Activated gamma-delta T cell treated with Interleukin-2 at 50 U/mL for 16 hours (primary cell): ENCODE measurements at places on chromosomes 3 and 15.

- no peak for DNase-seq
These were observed 6.4 kb downstream of the DNAJC19 start for GRCh38 chr3:180983136-180983535.

DNA sequence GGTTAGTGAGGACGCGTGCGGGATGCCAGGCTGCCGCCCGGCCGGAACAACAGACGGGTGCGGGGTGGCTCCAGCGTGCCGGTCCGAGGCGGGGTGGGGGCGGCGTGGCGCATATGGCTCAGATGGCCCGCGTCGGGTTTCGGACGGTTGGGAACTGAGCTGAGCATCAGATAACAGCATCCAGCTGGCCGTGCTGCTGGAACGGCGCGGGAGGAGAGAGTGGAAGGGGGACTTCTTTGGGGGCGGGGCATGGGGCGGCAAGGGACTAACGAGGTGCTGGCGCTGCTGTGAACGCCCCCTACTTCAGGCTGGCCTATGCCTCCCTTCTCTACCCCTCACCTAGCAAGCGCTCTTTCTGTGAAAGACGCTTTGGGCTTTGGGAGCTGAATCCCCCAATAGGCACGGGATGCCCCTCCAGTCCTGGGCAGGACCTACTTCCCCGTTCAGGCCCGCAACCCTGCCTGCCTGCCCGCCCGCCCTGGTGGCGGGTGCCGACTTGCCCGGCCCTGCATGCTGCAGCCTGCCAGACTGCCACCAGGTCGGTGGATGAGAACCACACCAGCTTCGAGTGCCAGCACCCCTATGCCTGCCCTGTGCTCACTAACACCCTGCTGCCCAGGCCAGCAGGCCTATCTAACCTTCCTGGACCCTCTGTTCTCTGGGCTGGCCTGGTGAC is 542 bp downstream of the INKA1 start:
- DNase-seq: peak; percentile 42

GRCh38 chr15:89412905-89413411 is 78.3 kb upstream of the POLG start:
- no peak for DNase-seq

DNA sequence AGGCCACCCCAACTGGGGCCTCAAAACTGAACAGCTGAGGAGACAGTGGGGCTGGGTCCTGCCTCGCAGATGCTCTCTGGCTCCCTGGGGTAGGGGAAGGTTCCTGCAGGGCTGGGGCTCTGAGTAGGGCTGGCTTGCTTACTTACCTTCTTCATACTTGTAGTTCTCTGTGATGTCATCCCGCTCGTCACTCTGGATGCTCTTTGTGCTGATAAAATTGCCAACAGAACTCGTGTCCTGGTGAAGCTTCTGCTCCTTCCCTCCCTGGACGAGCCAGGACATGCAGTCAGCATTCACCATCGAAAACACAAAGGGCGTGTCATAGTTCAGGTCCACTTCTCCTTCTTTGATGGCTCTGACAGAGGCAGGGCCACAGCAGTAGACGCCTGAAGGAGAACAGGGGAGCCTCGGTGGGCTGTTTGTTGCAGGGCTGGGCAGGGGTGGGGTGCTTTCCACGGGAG is 17.9 kb upstream of the EPB42 start:
- no peak for DNase-seq

DNA sequence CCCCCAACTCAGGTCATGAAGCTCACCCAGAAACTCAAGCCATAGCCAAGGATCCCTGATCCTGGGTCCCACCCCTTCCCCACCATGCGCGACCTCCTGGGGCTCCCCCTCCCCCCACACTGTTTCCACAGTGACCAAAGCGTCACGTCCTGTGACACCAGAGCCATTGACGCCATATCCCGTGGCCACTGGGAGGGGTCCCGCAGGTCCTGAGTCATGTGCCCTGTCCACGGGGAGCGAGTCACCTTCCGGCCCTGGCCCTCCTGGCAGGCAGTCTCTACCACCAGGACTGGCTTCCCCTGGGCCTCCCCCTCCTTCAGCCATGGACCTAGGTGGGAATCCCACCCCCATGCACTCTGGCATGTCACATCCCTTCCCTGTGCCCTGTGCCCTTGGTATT is 15.6 kb downstream of the SEMA3F start:
- DNase-seq: no peak

- no peak for DNase-seq
These were observed at the start of gene FAM3D for GRCh38 chr3:58666683-58667082. Gene FAM3D (minus strand): TSS chr3:58666774. CDS start chr3:58655563, 11,211 bp downstream.

- no peak for DNase-seq
These were observed 284.8 kb upstream of the ARL6 start for GRCh38 chr3:97479740-97480139.

- DNase-seq: no peak
These were observed 107.2 kb upstream of the LRRC3B start for GRCh38 chr3:26515351-26515750.

- no peak for DNase-seq
These were observed 47.8 kb upstream of the USP50 start for GRCh38 chr15:50594311-50594710.

GRCh38 chr3:136856665-136857064 is 5.3 kb upstream of the NCK1 start:
- DNase-seq: no peak

- no peak for DNase-seq
These were observed 8.3 kb downstream of the LMCD1 start for GRCh38 chr3:8509961-8510360.

- DNase-seq: no peak
These were observed 29.0 kb upstream of the FGD5 start for GRCh38 chr3:14789640-14790285.

GRCh38 chr3:125072301-125072700 is 16.5 kb upstream of the HEG1 start:
- DNase-seq: no peak

DNA sequence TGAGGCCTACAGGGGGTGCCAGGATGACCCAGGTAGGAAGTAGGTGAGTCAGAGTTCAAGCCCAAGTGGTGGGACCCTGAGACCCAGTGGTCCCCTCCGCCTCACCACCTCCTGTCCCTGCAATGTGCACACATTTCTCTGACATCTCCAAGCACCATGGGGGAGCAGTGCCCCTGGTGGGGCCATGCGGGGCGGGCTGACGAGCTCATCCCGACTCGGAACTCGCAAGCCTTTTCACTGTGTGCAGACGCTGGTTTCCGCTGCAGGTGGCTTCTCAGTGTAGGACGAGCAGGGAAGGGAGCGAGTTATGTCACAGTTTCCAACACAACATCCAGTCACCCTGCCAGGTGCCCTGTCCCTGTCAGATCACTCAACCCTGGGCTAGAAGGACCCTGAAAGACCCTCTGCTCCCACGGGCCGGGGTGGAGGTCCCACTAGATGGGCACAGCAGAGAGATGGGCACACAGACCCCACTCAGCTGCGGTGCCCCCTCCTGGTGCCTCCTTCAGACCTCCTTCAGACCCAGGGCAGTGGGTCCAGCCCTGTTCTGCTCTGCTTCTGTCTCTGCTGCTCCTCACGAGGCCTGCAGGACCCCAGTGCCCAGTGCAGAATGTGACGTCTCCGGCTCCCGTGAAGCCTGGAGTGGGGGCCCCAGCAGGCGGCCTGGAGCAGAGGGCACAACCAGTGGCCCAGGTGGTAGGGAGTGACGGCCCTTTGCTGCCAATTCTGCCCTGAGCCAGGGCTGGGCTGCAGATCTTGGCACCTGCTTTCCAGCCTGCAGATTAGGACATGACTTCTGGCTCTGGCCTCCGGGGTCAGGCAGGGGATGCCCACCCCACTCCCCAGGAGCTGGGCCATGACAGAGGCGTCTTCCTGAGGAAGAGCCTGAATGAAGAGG is 102.0 kb upstream of the RPL32 start:
- no peak for DNase-seq

- DNase-seq: no peak
These were observed 25.8 kb downstream of the P2RY1 start for GRCh38 chr3:152860736-152861135.

GRCh38 chr3:123750659-123751420 is 133.3 kb downstream of the MYLK start:
- no peak for DNase-seq

GRCh38 chr3:124456506-124456905 is 273.7 kb upstream of the UMPS start:
- no peak for DNase-seq

GRCh38 chr15:35505809-35506208 is 40.2 kb downstream of the DPH6 start:
- no peak for DNase-seq

DNA sequence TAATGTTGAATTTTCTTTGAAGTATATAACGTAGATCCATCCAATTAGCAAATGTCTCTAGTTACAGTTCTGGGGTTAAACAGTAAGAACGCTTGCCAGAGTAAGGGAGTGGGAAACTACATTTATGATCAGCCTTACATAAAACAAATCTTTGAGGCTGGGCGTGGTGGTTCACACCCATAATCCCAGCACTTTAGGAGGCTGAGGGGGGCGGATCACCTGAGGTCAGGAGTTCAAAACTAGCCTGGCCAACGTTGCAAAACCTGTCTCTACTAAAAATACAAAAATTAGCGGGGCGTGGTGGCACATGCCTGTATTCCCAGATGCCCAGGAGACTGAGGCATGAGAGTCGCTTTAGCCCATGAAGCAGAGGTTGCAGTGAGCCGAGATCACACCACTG is 50.1 kb upstream of the GATM start:
- no peak for DNase-seq

- no peak for DNase-seq
These were observed 122.3 kb downstream of the EFHB start for GRCh38 chr3:19811689-19812088.

DNA sequence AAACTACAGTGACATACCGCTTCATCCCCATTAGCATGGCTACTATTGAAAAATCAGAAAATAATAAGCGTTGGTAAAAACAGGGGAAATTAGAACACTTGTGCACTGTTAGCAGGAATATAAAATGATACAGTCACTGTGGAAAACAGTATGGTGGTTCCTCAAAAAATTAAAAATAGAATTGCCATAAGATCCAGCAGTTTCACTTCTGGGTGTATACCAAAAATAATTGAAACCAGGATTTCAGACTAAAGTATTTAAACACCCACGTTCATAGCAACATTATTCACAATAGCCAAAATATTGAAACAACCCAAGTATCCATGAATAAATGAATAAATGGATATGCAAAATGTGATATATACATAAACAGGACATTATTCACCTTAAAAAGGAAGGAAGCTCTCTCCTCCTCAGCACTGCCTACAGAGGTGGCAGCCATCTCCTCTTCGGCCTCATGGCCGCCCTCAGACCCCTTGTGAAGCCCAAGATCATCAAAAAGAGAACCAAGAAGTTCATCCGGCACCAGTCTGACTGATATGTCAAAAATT is 34.1 kb downstream of the NGLY1 start:
- DNase-seq: no peak

DNA sequence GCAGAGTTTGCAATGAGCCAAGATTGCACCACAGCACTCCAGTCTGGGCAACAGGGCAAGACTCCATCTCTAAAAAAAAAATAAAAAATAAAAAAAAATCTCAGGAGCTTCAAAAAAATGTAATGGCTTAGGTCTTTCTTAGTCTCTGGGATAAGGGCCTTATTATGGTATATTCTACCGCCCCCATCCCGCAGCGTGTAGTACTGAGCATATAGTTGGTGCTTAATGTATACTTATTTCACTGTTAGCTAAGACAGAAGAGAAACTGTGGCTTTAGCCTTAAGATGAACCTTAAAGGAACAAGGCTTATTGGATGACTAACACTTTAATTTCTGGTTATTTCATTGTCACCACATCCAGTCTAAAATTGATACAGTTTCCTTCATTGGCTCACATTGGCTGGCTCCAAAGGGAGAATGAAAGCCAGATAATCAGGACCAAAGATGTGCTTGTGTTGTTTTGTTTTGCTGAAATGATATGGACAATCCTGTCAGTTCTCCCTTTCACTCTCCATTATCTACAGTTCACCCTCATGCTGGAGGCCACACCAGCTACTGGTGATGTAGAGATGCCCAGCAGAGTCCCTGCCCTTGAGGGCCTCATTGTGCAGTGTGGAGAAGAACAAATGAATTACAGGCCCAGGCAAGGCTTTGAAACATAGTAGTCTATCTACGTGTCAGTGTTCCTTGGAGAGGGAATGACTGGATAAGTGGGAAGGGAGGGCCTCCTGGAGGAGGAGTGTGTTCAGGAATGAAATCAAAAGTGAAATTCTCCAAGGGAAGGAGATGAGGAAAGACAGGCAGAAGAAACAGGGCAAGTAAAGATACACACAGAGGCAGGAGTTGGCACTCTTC is 17.4 kb upstream of the RAF1 start:
- no peak for DNase-seq

DNA sequence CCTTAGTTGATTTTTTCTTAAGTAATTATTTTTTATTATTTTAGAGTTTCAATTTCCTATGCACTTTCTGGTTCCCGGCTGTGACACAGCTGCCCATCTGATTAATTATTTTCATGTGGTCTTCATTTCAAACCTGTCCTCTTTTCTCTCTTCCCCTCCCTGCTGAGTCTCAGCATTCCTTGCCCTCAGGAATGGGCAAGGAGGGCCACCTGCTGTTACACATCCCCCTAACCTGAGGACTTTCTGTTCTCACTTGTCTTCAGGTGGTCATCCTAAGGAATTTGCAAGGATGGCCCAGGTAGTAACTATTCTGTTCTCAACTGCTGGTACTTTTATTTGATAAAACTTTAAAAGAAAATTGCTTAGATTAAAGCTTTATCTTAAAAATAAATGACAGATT is 545.0 kb downstream of the OTOL1 start:
- no peak for DNase-seq

DNA sequence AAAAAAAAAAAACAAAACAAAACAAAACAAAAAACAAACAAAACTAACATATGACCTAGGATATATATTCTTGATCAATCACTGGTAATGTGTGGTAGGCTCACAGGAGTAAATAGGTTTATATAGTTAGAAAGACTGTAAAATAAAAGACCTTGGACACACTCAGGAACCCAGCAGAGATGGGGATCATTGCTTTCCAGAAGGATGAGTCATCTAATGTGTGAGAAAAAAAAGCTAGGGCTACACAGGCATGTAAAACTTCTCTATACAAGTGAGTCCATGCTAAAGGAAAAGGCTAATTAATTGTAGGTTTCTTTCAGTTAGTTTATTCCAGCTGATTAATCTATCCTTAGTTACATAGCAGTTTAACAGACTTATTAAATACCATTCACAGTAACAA is 710.3 kb upstream of the ARPP21 start:
- no peak for DNase-seq

DNA sequence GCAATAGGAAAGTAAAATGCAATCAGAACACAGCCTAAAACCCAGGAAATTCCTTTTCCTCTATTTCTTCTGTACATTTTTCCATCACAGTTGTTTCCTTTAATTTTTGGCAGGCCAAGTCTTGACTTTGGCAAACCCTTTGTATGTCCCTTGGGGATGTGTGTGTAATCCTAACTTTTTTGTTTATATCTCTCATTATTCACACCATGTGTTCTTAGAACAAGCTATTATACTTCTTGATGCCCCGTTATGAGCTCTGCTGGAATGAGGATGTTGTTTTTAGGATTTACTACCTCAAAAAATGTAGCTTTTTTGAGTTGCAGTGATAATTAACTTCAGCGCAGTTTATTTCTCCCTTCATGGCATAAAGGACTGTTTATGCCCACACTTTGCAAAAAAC is 123.4 kb downstream of the ABI3BP start:
- no peak for DNase-seq

- no peak for DNase-seq
These were observed 14.9 kb upstream of the NIPA2 start for GRCh38 chr15:22823495-22824128.

- no peak for DNase-seq
These were observed 222.2 kb downstream of the CLSTN2 start for GRCh38 chr3:140157161-140157560.

- DNase-seq: no peak
These were observed 41.5 kb upstream of the CDV3 start for GRCh38 chr3:133531981-133532380.

GRCh38 chr15:40054605-40054854 is 15.5 kb upstream of the SRP14 start:
- no peak for DNase-seq
